ENCODE measurements at places on chromosomes 12 and 14.

DNA sequence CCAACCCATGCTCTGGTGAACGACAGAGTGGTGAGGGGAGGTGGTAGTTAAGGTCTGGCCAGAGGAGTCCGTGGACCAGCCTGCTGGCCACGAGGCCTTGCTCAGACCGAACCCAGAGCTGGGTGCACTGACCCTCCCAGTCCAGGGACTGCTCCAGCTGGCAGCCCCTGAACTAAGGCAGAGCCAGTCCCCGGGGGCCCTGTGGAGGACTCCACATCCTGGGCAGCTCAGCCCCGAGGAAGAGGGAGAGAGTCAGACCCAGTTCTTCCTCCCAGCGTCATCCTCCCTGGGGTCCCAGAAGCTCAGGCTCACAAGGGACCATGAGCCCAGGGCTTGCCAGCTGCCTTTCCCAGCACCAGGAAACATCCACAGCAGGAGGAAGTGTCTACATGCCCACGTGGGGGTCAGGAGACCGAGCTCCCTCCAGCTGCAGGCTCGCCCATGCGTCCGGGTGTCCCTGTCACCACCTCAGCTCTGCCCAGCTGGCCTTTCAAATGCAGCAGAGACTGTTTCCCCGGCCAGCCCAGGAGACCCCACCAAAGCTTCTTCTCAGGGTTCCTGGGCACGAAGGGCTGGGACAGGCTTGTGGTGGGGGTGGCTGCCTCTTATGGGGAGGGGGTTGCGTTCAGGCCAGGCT, 194.4 kb downstream of the KIF26A start:
- H3K4me3 ChIP-seq: no peak overlapping the region
- H3K4me1 ChIP-seq: no peaks in the 10 kb centered on the region

GRCh38 chr14:69880893-69881292, 1.7 kb downstream of the SMOC1 start:
- no peaks in the 10 kb centered on the region for H3K4me1 ChIP-seq
- H3K27ac ChIP-seq: no peak overlapping the region
- H3K4me3 ChIP-seq: no peak overlapping the region
- DNase-seq: no peak
- no peaks in the 10 kb centered on the region for H3K36me3 ChIP-seq

DNA sequence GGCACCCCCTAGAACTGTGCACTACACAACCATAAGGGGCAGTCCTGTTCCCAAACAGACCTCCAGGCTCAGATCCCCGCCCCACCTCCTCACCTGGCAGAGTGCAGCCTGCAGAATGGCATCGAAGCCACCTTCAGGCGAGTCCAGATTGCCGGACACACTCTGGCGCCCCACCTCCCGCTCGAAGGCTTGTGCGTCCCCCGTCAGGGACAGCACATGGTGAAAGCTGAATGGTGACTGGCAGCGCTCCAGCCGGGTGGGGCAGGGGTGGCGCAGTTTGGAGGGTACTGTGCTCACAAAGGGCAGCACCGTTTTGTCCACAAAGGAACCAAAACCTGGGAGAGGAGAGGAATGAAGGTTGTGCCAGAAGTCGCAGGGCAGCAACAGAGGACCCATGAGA, 10.6 kb downstream of the ITGB7 start:
- no peak overlapping the region for H3K4me3 ChIP-seq
- H3K36me3 ChIP-seq: no peaks in the 10 kb centered on the region
- H3K27ac ChIP-seq: no peak overlapping the region
- H3K4me1 ChIP-seq: no peaks in the 10 kb centered on the region

DNA sequence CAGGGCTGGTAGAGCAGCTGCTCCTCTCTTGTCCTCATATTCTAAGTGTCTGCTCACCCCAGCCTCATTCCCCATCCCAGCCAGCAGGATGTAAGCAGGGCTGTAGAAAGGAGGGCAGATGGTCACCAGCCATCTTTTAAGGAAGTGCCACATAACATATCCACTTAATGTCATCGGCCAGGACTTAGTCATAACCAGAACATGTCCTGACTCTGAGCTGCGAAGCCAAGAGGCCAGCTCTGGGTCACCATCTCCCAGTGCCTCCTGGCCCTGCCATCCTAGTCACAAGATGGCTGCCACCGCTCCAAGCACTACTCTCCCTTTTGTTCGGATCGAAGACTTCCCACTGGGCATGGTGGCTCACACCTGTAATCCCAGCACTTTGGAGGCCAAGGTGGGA, 123.9 kb downstream of the PLXNC1 start:
- H3K4me1 ChIP-seq: no peaks in the 10 kb centered on the region
- no peak overlapping the region for H3K4me3 ChIP-seq
- no peak for DNase-seq
- no peaks in the 10 kb centered on the region for H3K36me3 ChIP-seq

DNA sequence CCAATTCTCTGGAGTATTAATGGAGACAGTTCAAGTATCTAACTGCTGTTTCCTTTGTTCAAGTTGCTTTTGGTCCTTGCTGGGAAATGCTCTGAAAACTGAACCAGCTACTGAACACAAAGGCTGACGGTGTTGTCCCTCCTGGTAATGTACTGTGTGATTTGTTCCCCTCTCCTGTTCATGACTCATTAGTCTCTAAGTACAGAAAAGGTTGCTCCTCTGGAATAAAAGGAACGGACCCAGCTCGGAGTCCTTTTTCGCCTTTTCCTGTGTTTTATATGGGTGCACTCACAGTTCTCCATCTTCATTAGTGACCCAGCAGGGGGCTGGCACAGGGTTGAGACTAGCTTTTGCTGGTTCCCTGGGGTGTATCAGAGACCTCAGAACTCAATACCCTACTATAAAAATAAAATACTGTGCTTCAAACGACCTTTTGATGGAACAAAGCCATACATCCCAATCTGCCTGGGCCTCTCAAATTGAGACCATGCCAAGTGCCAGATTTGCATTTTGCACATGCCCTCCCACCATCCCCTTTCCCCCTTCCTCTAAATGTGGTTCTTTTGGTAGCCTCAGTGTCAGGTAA, 269.7 kb downstream of the RAD51B start:
- H3K27me3 ChIP-seq: no peaks in the 10 kb centered on the region
- no peaks in the 10 kb centered on the region for H3K4me1 ChIP-seq
- no peaks in the 10 kb centered on the region for H3K36me3 ChIP-seq
- H3K4me3 ChIP-seq: no peak overlapping the region
- DNase-seq: no peak

GRCh38 chr12:32400114-32400672, 835 bp downstream of the FGD4 start:
- H3K4me3 ChIP-seq: peak overlapping the region; percentile 50
- H3K36me3 ChIP-seq: no peaks in the 10 kb centered on the region
- H3K27ac ChIP-seq: no peak overlapping the region
- peaks cover 10% of the 10 kb centered on the region for H3K4me1 ChIP-seq
- no peak for DNase-seq

GRCh38 chr14:77707355-77707723, 484 bp downstream of the ALKBH1 start:
- no peak overlapping the region for H3K27ac ChIP-seq
- H3K4me3 ChIP-seq: peak overlapping the region; percentile 72
- peaks cover 14% of the 10 kb centered on the region for H3K4me1 ChIP-seq
- peaks cover 47% of the 10 kb centered on the region for H3K36me3 ChIP-seq
- no peaks in the 10 kb centered on the region for H3K27me3 ChIP-seq
- no peak for DNase-seq

DNA sequence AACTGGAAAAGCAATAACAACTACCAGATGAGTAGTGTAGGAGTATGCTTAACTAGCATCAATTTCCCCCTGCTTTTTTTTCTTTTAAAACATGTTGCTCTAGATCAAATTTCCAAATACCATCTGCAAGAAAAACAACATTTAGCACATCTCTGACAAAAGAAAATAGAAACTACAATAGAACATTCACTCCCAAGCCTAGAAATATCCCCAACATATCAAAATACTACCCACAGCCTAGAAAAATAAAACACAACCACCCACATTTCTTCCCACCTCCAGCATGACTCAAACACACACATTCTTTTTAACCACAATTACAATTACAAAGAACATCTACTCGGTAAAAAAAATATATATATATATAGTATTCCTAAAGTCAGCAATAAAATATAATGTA, 120.0 kb downstream of the PPFIA2 start:
- DNase-seq: peak; percentile 10
- H3K27me3 ChIP-seq: no peaks in the 10 kb centered on the region
- H3K36me3 ChIP-seq: no peaks in the 10 kb centered on the region
- no peak overlapping the region for H3K4me3 ChIP-seq
- H3K27ac ChIP-seq: no peak overlapping the region

GRCh38 chr12:97109441-97109840, 202.4 kb downstream of the NEDD1 start:
- H3K4me1 ChIP-seq: no peaks in the 10 kb centered on the region
- H3K27me3 ChIP-seq: no peaks in the 10 kb centered on the region
- H3K27ac ChIP-seq: no peak overlapping the region
- H3K4me3 ChIP-seq: no peak overlapping the region
- no peaks in the 10 kb centered on the region for H3K36me3 ChIP-seq
- DNase-seq: no peak
